Lung (tissue), 17 donors: ENCODE measurements at places on chromosomes 12 and 14. TPM values are rescaled to one million over a fixed set of nuclear protein-coding genes. Genes with fewer than 3 reads are reported as not detected.

The WDR89 gene
- total RNA-seq, result 10.1 TPM

The IL31 gene
- not detected for total RNA-seq

GRCh38 chr14:90179357-90179756 lies 77.0 kb upstream of the PSMC1 start:
- no peaks in the 10 kb centered on the region for H3K27me3 ChIP-seq
- H3K4me3 ChIP-seq, result no peak overlapping the region
- H3K4me1 ChIP-seq, result no peaks in the 10 kb centered on the region
- no peak for DNase-seq
- H3K27ac ChIP-seq, result no peak overlapping the region

The CCDC177 gene
- not detected for total RNA-seq

DNA sequence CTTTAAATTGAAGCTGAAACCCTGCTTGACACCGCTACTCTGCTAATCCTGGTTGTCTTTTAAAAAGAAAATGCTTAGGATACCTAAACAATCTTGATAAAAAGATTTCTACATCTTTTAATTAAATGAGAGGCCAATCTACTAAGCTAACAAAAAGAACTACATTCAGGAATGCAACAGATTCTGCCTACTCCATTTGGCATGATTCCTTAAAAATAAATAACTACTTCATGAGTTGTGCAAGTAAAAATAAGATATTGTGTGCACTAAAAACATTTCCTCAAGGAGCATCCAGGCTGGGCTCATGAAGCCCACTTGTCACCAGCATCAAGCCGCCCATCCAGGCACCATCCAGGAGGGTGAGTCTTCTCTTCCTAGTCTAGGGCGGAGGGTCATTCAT lies 197.5 kb downstream of the PAX9 start:
- peaks cover 52% of the 10 kb centered on the region for H3K27me3 ChIP-seq
- H3K36me3 ChIP-seq, result no peaks in the 10 kb centered on the region
- peaks cover 3% of the 10 kb centered on the region for H3K4me1 ChIP-seq
- no peak overlapping the region for H3K4me3 ChIP-seq

DNA sequence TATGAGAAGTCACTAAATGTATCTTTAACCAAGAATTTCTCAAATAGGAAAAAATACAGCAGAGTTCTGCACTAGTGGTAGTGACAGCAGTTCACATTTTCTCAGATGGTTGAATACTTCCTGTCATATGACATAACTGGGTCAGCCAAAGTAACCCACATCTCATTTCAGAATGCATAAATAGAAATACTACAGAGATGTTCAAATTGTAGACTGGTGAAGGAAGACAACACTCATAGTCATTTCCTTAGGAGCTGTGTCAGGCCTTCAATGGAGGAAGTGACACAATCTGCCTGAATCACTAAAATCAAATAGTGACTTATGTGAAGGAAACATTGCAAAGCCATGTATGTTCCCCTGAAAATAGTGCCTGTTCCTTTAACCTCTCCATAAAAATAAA lies 32.4 kb downstream of the FERMT2 start:
- no peaks in the 10 kb centered on the region for H3K36me3 ChIP-seq
- no peak overlapping the region for H3K27ac ChIP-seq
- H3K27me3 ChIP-seq, result no peaks in the 10 kb centered on the region
- no peak for DNase-seq
- H3K4me1 ChIP-seq, result peaks cover 23% of the 10 kb centered on the region

DNA sequence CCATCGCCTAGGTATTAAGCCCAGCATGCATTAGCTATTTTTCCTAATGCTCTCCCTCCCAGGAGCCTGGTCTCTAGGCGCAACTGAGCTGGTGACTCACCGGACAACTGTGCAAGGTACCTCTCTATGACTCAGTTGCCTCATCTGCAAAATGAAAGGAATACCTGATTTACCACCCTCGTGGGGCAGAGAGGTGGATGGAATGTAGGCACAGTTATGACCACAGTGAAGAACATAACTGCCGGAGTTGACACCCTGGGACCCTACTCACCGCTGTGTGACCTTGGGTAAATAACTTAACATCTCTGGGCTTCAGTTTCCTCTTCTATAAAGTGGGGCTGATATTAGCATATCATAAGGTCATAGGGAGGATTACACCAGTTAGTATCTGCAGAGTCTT lies 22.6 kb downstream of the BCL11B start:
- H3K27me3 ChIP-seq, result no peaks in the 10 kb centered on the region
- no peak overlapping the region for H3K4me3 ChIP-seq
- no peak for DNase-seq
- H3K27ac ChIP-seq, result no peak overlapping the region
- peaks cover 4% of the 10 kb centered on the region for H3K4me1 ChIP-seq

DNA sequence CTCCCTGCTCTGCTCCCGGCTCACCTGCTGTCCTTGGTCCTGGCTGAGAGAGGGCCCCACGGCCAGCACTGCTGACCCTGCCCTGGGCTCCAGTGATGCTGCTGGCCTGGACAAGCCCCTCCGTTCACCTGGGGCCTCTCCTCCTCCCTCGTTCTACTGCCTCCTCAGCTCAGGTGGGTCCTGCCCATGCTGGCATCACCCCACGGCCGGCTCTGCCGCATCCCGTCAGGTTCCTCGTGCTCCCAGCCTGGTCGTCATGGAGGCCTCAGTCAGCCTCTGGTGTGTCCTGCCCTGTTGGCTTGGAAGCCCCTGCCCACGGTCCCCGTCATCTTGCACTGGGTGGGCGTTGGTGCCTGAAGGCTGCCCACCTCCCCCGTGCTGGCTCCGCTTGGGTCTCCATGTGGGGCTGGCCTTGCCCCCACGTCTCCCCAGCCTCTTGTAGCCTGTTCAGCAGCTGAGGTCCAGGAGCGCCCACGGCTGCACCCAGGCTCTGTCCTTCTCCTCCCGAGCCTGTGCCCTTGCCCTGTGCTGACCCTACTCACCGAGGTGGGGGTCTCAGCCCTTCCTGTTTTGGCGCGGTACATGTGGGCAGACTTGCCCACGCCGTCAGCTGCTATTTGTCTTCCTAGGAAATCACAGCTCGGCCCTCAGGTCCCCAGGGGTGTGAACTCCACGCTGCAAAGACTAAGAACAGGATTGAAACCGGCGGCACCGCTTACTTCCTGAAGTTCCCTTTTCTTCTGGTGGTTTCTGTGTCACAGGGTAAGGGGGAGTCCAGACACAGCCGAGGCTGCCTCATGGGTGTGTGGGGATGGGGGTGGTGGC lies 121.6 kb downstream of the TMEM121 start:
- no peak overlapping the region for H3K4me3 ChIP-seq
- no peak for DNase-seq
- no peaks in the 10 kb centered on the region for H3K27me3 ChIP-seq

DNA sequence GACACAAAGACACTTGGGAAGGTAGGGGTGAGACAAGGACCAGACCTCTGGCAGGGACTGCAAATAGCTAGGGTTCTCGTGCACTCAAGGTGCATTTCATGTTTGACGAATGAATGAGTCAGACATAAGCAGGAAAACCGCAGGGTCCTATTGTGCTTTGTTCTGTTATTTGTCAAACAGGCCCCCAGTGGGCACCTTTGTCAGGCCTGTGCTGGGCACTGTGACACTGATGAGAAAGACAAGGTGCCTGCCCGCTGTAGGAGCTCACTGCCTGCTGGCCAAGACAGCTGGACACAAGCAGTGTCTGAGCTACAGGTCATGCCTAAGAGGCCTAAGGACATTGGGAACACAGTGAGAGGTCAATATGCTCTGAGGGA lies 2.3 kb downstream of the OTUB2 start:
- no peak overlapping the region for H3K4me3 ChIP-seq
- no peak for DNase-seq
- no peaks in the 10 kb centered on the region for H3K4me1 ChIP-seq
- H3K27me3 ChIP-seq, result no peaks in the 10 kb centered on the region
- no peaks in the 10 kb centered on the region for H3K36me3 ChIP-seq

GRCh38 chr12:3247629-3248161 lies 170.5 kb downstream of the TSPAN9 start:
- H3K4me1 ChIP-seq, result peaks cover 39% of the 10 kb centered on the region
- no peaks in the 10 kb centered on the region for H3K27me3 ChIP-seq
- H3K4me3 ChIP-seq, result no peak overlapping the region
- H3K36me3 ChIP-seq, result no peaks in the 10 kb centered on the region

The DEGS2 gene
- total RNA-seq, result 7.4 TPM

The ARG2 gene
- 5.9 TPM for total RNA-seq

DNA sequence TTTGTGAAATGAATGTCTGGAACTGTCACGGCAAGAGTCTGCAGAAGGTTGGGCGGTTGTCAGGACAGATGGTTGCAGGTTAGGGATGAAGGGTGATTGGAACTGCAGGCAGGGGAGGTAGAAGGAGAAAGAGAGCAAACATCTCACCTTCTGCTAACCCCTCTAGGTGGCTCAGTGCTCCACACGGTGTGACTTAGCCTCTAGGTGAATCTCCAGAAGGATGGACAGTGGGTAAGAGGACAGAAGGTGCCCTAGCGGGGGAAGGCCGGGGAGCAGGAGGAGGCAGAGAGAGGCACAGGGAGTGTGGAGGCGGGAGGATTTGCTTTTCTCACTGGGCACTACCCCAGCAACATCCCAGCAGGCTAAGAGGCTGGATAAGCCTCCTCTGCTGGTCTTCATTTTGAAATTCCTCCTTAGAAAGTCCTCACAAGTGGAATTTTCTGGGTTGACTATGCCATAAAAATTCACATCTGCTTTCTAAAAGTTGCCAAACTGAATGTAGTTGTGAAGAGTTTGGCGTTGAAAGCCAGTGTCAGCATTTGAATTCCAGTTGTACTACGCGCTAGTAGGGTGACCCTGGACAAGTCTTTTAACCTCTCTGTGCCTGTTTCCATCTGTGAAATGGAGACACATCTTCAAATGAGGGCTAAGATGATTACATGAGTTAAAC lies 10.7 kb upstream of the GPR68 start:
- no peak overlapping the region for H3K27ac ChIP-seq
- no peak for DNase-seq
- no peak overlapping the region for H3K4me3 ChIP-seq
- H3K27me3 ChIP-seq, result no peaks in the 10 kb centered on the region
- peaks cover 30% of the 10 kb centered on the region for H3K4me1 ChIP-seq

DNA sequence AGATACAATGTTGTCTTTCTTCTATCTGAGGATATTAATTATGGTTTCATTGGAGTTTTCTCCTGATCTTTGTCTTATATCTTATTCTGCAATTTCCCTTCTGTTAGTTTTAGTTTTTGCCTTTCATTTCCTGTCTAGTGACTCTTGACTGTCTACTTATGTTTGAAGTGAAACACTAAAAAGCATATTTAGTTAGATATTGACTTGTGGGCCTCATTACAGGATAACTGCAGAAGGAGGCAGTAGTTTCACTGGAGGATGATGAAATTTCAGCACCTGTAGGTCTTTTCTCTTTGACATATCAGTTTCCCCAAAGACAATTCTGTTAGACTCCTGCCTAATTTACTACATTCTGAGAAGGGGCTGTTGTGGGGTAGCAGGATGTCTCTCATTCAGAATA lies 97.5 kb upstream of the NEDD1 start:
- no peak overlapping the region for H3K27ac ChIP-seq
- no peak for DNase-seq
- no peaks in the 10 kb centered on the region for H3K4me1 ChIP-seq
- H3K4me3 ChIP-seq, result no peak overlapping the region
- no peaks in the 10 kb centered on the region for H3K27me3 ChIP-seq
- no peaks in the 10 kb centered on the region for H3K36me3 ChIP-seq

The APPL2 gene
- total RNA-seq, result 89.5 TPM

DNA sequence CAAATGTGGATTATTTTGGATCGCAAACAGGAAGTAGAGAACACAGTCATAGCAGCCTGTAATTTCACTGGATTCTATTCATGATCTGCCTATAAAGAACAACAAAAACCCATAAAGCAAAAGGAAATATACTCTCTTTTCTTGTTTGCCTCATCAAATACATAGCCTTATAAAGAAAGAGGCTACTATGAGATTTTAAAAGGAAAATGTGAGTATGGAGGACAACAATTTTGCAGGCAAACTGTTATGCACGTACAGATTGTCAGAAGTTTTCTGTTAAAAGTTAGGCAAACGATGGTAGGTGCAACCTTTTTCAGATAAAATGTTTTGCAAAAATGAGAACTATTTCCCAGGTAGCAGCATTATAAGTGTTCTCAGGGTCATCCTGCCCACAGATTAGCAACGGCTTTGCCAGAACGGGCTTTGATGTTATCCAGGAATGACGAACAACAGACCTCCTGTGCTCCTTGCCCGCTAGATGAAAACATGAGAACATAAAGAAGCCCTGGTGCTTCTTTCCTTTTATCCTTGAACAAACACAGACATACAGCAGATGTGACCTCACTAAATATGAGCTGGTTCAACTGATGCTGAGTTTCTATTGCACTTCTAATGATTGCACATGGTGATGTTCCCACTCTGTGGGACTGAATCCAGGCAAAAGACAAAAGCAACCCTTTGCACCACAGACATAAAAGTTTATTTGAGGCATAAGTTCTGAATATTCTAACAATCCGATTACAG lies 88.1 kb downstream of the ITPR2 start:
- H3K4me1 ChIP-seq, result no peaks in the 10 kb centered on the region
- no peaks in the 10 kb centered on the region for H3K36me3 ChIP-seq
- no peak for DNase-seq
- H3K27ac ChIP-seq, result no peak overlapping the region
- no peak overlapping the region for H3K4me3 ChIP-seq
- H3K27me3 ChIP-seq, result no peaks in the 10 kb centered on the region

DNA sequence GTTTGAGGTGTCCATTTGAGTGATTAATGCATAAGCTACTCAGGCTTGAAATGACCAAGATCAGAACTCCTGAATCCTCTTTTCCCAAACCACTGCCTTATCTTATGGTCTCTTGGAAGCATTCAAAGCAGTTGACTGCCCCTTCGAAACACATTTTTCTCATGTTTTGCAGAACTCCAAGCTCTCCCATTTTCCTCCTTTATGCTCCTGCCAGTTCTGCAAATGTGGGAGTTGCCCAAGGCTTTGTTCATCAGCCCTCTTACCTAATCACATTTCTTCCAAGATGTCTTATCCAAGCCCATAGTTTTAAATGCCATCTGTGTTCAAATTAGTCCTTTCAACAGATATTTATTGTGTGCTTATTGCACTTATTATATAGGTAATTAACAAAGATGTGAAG lies 1.8 kb upstream of the DNAAF2 start:
- H3K4me1 ChIP-seq, result peaks cover 8% of the 10 kb centered on the region
- H3K27ac ChIP-seq, result no peak overlapping the region
- no peak overlapping the region for H3K4me3 ChIP-seq
- no peak for DNase-seq
- H3K27me3 ChIP-seq, result no peaks in the 10 kb centered on the region
- no peaks in the 10 kb centered on the region for H3K36me3 ChIP-seq

The AMDHD1 gene
- total RNA-seq, result 0.51 TPM
